Renal cortical epithelial cell (primary cell): ENCODE measurements at places on chromosomes 4 and X. TPM values are rescaled to one million over a fixed set of nuclear protein-coding genes. Genes with fewer than 3 reads are reported as not detected.

IL1RAPL1 gene
- 0.05 TPM in 1 of 2 replicates, not detected in the other for total RNA-seq

RHOH gene
- not detected in 2 replicates for total RNA-seq

FMR1 gene
- 27.6 and 77.9 TPM in 2 replicates for total RNA-seq

VCX3A gene
- total RNA-seq = not detected in 2 replicates

DAPP1 gene
- total RNA-seq = 3.4 and 82.3 TPM in 2 replicates

SEC31A gene
- total RNA-seq = 240 and 381 TPM in 2 replicates

SORBS2 gene
- total RNA-seq = 9.7 and 45.1 TPM in 2 replicates

DNA sequence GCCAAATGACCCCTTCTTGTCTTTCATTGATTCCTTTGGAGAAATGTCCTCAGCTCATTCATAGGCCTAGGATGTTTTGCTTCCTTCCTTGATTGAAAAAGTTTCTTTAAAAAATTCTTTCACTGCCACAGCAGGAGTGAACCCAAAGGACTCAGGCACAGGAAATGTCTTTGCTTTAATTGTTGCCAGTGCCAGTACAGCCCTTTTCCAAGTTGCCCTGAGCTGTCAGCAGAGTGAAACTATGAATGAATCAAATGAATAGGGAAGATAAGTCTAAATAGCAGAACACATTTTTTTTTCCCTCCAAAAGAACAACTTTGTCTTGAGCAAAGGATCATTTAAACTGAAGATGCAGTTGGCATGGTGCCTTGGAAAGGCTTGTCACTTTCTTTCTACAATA, 63.8 kb upstream of the SLC4A4 start:
- DNase-seq = no peak

- DNase-seq = no peak
Measured at GRCh38 chrX:2283111-2283859, 217.5 kb downstream of the DHRSX start.

DNA sequence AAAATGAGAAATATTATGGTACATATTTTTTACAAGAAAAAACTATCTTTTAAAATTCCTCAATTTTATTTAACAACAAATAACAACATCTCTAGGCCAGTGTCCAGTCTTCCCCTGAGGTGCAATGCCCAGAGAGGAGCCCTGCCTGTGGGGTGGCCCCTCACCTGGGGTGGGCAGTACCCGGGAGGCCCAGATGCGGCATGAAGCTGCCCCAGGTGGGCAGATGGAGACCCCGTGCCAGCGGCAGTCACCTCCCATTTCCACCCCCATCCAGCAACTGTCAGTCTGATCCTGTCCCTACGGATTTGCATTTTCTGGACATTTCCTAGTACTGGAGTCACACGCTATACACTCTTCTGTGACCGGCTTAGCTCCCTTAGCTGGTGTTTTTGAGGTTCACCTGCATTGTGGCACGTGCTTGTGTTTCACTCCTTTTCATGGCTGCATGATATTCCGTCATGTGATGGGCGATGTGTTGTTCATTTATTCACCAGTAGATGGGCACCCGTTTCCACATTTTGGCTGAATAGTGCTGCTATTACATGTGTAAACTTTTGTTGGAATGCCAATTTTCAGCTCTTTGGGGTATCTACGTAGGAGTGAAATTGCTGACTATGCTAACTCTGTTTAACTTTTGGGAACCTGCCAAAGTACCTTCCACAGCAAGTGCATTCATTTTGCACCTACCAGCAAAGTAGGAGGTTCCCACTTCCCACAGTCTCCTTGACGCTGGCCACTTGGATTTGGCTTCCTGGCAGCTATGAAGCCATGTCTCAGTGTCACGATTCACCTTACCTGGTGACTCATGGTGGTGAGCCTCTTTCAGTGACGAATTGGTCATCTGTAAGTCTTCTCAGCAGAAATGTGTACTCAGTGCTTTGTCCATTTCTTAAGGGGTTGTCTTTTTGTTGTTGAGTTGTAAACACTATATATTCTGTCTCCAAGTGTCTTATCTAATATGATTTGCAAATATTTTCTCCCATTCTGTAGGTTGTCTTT, 11.7 kb upstream of the MAEA start:
- peak; percentile 49 for DNase-seq

GRCh38 chr4:168483811-168484210, 3.5 kb upstream of the DDX60L start:
- no peak for DNase-seq

- peak; percentile 35 for DNase-seq
Measured at GRCh38 chrX:36908801-36909675, 99.1 kb upstream of the FAM47C start.

DNA sequence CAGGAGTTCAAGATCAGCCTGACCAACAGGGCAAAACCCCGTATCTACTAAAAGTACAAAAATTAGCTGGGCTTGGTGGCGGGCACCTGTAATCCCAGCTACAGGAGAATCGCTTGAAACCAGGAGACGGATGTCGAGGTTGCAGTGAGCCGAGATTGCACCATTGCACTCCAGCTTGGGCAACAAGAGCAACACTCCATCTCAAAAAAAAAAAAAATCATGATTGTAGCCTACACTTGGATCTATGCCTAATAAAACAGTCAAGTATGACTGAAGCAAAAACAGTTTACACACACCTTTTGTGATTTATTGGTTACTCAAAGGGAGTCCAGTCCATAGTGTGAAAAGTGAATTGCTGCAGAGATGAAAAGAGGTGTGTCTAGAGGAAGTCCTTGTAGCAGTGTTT, 34.7 kb upstream of the TASL start:
- no peak for DNase-seq

DNA sequence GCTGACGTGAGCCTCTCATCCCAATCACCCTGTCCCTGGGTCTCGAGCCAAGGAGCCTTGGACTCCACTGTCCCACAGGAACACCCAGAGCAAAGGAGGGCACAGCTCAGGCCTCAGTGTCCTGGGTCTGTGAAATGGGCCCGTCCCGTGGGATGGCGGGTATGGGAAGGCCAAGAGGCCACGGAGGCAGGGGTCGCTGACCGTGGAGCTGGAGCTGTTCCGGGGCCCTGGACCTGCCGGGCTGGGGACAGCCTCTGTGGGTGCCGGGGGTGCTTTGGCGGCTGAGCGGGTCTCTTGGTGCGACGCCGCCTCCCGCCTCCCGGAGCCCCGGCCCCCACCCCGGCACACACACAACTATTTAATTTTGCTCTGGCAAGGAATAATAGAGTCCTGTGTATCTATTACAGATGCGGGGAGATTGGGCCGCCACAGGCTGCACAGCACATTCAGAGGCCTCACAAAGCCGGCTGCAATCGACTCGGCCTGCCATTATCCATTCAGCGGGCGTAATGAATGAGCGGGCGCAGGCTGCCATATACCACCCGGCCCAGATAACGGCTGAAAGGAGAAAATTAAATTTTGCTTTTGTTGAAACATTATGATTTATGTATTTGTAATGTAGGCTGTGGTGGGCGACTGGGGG, 83.9 kb upstream of the NKX1-1 start:
- no peak for DNase-seq

GRCh38 chr4:163755013-163755412, 260.5 kb downstream of the TMA16 start:
- peak; percentile 15 for DNase-seq

DNA sequence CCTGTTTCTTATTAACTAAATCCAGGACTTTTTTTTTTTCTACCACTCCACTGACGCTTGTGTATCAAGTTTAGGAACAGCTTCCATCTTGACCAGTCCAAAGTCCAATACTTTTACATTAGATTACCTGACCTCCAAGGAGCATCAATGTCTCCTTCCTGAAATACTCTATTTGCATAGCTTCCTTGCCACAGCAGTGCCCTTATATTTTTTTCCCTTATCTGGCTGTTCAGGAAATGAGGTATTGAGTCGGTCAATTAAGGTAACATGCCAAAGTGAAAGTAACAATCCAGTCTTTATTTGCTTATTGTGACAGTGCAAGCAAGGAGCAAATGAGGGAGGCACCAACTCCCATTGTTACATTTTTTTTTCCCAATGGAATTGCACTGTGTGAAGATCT, 730.8 kb upstream of the NDST4 start:
- no peak for DNase-seq

- DNase-seq = peak; percentile 16
Measured at GRCh38 chrX:138914767-138915166, 203.2 kb upstream of the FGF13 start.

DNA sequence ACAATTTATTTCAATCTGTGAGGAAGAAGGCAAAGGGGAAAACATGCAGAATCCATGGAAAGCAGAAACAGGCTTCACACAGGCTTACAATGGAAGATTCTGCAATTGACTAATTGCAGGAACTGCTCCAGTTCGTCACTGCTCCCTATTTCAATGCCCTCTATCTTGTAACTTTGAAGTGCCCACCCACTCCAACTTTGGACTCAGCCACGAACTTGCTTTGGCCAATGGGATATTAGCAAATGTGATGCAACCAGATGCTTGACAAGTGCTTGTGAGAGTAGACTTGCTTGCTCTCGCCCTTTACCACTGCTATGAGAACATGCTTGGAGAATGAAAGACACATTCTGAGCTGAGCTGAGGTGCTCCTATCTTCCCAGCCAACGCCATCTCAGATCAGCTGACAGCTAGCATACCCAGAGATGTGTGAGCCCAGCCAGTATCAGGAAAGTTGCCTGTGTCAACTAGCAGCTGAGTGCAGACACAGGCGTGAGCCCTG, 105.7 kb upstream of the PTCHD1 start:
- peak; percentile 66 for DNase-seq

DNA sequence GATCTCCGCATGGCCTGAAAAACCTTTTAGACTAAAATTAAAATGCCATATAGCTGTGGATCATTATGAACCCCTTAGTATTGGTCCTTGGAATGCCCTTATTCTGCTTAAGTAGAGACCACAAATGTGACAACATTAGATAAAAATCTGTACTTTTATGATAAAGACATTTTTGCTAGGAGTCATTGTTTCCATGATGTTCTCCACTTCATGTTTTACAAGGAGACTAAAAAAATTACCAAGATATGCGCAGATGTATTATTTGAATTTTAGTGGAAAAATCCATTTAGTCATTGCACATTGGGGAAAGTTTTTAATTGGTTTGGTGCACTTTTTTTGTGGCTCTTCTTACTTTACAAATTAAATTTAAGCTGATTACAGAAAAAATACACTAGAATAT, 85.1 kb upstream of the HPRT1 start:
- no peak for DNase-seq

DNA sequence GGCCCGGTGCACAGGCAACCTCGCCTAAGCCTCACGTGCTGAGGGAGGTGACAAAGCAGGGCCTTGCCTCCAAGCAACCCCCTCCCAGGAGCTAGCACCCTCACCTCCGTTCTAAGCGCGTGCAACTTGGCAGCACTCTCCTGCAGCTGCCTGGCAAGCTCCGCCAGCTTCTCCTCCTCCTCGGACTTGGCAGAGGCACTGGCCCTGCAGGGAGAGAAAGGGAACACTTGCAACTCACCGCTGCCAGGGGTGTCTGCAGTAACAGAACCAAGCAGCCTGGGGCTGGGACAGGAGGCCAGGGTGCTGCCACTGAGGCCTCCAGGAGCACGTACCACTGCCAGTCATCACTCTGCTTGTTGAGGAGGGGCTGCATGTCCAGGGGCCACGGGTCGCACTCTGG, 10.3 kb upstream of the TREX2 start:
- no peak for DNase-seq

GRCh38 chrX:10397349-10397748, 223.0 kb downstream of the MID1 start:
- DNase-seq = no peak

DNA sequence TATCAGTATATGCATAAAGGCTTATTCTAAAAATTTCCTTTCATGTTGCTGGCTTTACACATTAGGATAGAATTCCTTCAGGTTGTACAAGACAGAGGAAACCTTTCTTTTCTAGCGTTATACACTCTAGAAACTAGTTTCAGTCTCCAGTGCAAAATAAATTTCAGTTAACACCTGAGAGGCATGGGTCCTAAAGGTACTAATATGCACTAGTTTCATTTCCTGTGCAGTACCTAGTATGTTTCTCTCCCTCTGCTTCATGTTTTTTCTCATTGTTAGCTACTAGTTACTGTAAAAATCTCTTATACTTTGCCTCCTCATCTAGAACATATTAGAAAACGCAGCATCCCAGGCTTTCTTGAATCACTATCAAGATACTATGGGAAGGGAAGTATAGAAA, 54.0 kb downstream of the SNX25 start:
- no peak for DNase-seq

DNA sequence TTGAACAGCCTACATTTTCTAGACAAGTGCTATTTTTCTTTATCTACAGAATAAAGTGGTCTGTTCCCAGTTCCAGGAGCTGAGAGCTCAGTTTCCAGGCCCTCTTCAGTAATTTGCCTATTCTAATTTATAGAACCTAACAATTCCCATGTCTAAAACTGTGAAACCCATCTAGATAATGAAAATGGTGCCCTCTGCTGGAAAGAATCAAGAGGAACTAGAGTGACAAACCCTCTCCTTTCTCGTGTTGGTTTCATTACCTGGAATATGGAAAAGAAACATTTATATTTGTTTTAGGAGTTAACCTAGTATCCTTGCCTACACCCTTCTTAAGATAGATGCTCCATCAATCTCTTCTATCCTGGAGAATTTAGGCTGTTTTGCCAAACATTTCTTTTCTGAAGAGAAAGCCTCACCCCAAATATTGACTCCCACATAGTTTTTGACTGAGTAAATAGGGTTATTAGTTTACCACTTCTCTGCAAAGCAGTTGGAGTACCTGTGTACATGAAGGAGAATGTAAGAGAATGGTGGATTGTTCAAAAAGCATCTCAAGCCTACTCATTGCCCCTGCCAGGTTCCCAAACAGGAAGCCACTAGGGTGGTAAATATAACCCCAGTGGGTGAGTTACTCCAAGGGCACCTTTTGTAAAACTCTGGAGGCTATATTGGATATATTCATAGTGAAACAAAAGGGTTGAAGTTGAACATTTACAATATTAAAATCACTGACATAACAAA, 121.6 kb downstream of the RASL11B start:
- peak; percentile 57 for DNase-seq

DNA sequence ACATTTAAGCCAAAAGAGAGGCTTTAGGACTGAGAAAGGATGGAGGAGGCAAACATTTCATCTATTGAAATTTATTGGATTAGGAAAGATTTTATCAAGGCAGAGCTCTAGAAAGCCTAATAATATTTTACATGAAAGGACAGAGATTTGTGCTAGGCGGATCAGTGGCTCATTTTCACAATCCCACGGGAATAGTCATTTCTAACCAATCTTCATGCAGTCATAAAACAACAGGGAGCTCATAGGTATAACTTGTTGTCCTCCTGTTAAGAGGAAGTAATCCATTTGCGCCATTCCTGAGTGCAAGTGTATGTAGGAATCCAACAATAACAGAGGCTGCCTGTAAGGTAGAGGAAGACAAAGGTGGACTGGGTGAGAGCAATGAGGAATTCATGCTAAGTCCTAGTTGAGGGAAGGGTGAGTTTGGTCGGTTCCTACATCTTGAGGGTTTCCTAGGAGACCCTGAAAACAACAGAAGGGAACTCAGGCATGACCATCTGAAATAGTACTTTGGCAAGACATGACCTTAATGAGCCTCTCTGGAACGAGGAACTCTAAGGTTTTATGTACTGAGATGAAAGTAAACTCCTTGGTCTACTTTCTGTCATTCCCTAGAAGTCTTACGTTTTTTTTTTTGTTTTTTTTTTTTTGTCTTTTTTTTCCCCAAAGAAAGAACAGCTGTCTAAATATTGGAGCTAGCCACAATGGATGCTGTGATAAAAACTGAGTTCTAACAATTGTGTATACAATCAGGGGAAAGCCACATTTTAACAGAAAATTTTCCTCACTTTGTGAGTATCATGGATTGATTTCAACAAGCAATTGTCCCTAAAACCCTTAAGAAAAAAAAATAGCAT, 89.7 kb downstream of the GEMIN8 start:
- DNase-seq = peak; percentile 41
